ENCODE measurements at places on chromosomes 12 and 14.

GRCh38 chr12:51846271-51846691 lies 2.2 kb downstream of the FIGNL2 start:
- DNase-seq, result no peak

GRCh38 chr14:99436247-99437180 lies 44.1 kb downstream of the SETD3 start:
- no peak for DNase-seq

DNA sequence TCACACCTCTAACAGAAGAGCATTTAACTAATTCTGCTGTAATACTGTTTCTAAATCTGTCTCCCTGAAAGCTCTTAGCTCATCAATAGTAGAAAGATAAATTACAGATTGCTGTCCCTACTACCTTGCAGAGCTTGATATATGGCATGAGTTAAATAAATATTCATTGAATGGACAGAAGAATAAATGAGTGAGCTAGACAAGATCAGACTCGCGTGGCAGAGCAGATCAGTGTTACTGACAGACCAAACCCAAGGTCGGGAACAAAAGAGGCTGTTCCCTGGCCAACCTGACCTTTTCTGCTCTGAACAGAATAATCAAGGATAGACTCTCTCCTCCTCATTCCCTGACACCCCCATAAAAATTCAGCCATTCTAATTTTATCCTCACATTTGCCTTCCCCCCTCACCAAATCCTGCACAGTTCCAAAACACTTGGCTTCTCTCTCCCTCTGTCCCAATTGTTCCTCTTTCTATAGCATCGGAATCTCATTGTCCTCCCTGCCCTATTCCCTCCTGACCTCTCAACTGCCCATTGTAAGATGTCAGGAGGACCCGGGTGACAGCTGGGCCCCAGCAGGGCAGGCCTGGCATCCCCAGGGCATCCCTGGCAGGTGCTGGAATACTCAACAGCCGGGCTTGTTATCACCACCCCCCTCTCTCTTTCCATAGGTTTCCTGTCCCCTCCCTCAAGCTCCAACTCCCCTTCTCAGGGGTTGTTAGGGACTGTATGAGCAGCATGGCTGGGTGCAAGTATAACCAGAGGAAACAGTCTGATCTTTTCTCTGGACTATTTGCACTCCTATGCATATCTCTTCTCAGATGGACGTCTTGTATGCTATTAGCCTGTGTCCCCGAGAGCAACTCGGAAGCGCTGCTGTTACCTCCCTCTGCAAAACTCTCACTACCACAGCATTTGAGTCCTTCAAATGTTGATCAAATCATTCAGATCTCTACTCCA lies 19.9 kb downstream of the NEUROD4 start:
- DNase-seq, result no peak

DNA sequence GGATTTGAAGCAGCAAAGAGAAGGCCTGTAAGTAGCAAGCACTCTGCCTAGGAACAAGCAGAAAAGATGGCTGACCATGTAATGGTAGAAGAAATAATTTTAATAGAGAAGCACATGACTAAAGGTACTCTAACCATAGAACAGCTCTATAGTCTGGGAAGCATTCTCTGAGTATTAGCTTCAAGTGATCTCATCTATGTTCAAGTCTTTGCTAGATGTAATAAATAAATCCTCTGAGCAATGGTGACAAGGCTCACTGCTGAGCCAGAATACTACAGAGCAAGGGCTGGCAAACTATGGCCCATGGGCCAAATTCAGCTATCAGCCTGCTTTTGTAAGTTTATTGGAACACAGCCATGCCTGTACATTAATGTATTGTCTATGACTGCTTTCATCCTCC lies 84.8 kb downstream of the PEBP1 start:
- DNase-seq, result no peak
